ENCODE measurements at places on chromosomes 5 and 9. TPM values are rescaled to one million over a fixed set of nuclear protein-coding genes. Genes with fewer than 3 reads are reported as not detected.

GRCh38 chr5:153937661-153938060 lies 101.0 kb downstream of the FAM114A2 start:
- DNase-seq = no peak

- no peak for DNase-seq
Measured at GRCh38 chr5:1507457-1507856, 16.3 kb downstream of the LPCAT1 start.

DNA sequence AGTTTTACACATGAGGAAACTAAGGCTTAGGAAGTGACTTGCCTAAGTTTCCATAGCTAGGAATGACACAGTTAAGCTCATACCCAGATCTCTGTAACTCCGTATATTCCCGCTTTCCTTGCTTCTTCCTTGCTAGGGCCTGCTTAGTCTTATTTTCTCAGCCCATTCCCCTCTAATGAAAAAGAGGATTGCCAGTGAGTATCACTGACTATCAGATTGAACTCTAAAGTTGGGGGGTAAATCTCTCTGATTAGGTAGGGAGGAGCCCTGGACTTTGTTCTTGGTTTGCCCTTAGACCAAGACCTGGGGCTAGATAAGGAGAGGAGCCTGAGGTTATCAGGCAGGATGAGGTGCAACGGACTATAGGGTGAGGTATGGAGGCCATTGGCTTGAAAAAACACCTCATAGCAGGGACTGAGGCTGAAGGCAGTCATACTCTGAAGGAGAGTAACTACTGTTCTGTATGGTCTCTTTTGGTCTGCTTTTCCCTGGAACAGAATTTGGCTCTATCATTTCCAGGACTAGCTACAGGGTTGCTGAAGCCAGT lies 2.5 kb downstream of the TRIM32 start:
- no peak for DNase-seq

The PFN3 gene
- total RNA-seq = not detected

The IZUMO3 gene
- not detected for total RNA-seq
